ENCODE measurements at places on chromosomes 4 and X.

DNA sequence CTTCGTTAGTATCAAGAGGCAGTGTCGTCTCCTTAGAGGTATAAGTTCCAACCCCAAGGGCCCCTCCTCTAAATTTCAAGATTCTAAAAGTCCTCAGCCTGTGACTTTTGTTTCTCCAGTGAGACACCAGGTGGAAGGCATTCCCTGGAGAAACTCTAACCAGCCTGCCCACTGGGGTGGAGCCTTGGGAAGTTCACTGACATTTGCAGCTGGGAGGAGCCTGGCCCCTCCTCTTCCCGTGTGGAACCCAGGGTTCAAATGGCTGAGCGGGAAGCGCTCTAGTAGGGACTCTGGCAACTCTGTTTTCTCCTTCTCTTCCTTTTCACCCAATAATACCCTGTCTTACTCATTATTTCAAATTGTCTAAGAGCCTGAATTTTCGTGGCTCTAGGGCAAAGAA is 325.0 kb downstream of the TLL1 start:
- DNase-seq = no peak

DNA sequence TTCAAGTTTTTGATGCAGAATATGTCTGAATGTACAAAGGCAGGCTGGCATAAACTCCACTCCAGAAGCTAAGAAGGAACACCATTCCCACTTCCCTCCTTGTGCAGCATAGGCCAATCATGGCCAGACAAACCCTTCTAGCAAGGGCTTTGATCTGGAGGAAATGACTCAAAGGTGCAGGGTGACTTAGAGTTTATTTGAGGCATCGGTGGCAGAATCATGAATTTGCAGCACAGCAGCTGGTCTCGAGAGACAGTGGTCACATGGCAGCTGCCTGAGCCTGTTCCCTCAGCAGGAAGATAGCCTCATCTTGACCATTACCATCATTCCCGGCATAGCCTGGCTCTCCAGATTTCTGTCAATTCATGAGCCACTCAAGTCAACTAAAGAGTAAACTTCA is 154.5 kb downstream of the ATP10D start:
- DNase-seq = no peak

- no peak for DNase-seq
Observed at GRCh38 chrX:69072486-69073006, 92.7 kb downstream of the PJA1 start.

- no peak for DNase-seq
Observed at GRCh38 chr4:67292045-67292444, 253.3 kb downstream of the CENPC start.

DNA sequence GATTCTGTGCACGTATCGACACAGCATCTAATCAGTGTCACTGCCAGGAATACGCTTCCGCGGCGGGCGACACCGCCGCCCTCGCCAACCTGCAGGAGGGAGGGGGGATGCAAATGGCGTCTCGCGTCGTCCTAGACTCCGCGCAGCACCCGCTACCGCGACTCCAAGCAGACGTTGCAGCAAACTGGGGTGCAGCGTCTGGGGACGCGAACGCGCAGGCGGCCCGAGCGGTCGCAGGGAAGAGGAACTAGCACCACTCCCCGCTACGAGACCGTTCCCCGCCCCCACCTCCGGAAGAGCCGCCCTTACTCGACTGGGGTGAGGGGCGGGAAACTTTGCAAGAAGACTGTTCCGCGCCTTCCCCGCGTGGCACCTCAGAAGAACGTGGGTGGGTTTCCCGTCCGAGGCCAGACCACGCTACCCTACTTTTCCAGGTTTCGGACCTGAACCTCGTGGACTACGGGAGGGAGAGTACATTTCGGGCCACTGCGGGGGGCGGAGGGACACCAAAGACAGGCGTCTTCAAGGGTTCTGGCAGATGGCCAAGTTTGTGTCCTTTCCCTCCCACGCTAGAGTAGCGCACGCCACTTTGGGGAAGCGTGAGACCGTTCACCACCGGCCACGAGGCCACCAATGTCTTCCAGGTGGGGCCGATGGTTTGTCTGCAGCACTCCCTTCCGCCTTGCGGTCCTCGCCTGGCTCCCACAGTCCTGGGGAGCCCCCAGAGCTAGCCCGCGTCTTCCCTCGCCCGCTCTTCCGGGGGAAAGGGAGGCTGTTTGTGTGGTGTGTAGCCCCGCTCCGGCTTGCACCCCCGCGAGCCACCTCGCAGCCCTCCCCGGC is 78.0 kb upstream of the BCOR start:
- DNase-seq = peak; percentile 38

GRCh38 chrX:75038925-75039324 is 113.7 kb upstream of the NEXMIF start:
- no peak for DNase-seq

- DNase-seq = no peak
Observed at GRCh38 chr4:184666670-184667069, 17.1 kb downstream of the PRIMPOL start.

DNA sequence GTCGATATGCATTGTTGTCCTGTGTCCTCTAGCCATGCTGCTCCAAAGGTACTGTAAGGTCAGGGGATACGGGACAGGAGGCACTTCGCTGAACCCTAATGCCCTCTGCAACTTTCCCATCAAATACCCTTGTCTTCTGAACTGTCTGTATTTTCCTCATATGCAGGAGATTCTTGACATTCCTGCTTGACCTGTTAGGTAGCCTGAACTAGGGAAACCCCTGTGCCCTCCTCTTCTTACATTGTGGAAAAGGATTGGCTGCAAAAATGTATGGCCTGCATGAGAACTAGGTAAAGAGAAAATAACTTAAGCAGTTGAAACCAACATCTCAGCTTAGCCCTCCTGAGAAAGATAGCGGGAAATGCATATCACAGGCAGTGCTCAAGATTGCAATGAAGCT is 11.4 kb downstream of the RTL8B start:
- no peak for DNase-seq

GRCh38 chr4:173411106-173411693 is 12.3 kb upstream of the SCRG1 start:
- DNase-seq = no peak

GRCh38 chrX:39759526-39760224 is 338.1 kb downstream of the BCOR start:
- peak; percentile 72 for DNase-seq

- DNase-seq = no peak
Observed at GRCh38 chr4:80839281-80839680, 191.2 kb upstream of the BMP3 start.

DNA sequence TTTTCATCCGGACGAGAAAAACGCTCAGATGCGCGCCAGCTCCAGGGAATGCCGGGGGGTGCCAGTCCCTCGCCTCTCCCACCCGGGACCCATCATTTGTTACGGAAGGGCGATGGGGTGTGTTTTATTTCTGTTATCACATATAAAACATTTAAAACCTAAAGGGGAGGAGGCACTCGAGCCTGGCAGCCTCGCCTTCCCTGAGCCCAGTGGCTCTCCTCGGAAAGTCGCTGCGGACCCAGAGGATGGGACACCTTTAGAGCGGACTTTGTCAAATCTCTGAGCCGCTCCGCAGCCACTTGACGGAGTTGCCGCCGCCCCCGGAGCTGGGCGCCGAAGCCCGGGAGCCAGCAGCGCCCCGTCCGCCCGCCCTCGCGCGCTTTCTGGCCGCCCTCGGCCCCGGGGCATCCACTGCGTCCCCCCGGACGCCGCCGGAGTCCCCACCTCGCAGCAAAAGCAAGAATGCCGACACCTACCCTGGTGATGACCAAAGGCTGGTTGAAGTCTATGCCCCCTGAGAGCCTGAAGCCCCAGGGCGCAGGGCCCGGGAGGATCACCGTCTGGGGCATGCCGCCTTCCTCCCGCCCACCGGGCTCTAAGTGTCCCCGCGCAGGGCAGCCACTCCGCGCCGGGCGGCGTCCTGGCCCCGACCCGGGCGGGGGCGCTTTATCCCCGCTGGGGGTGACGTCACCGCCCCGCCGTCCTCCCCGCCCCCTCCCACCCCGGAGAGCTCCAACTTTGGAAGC is at the start of gene PDLIM3:
PDLIM3 (minus strand) TSS at position 642 of the 746 bp plus-strand sequence; CDS start at position 569, 73 bp downstream.
- peak; percentile 54 for DNase-seq

DNA sequence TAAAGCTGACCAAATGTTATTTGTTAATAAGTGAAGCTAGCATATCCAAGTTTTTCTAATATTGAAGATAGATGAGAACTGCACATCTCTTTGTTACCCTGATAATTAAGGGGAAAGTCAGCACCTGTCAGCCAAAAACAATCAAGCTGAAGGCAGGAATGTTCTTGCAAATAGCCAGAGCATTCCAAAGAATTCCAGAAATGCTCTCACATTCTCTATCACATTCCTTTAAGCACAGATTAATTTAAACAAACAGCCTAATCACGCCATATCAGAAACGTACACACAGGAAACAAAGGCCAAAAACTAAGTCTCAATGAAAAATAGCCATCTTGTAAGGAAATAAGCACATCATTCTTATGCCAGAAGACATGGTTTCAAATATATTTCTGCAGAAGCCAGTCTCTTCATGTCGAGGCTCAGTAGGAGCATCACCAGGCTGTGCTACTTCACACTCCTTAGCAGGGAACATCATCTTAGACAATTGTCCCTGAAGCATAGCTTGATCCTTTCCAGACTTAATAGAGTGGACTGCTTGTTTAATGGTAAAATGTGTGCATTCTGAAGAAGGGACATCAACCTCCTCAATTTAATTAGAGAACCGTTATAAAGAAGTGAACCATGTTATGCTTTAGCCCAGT is 252.9 kb upstream of the TTC29 start:
- DNase-seq = no peak

Measured in AG20443 (cell line).